ENCODE measurements at places on chromosomes 6 and 20.

- DNase-seq: no peak
These were observed 159.2 kb downstream of the GMPR start for GRCh38 chr6:16397623-16398022.

- DNase-seq: no peak
These were observed 2.0 kb downstream of the CD24 start for GRCh38 chr6:106972500-106972899.

GRCh38 chr6:133100865-133101264 is 140.3 kb upstream of the EYA4 start:
- no peak for DNase-seq

DNA sequence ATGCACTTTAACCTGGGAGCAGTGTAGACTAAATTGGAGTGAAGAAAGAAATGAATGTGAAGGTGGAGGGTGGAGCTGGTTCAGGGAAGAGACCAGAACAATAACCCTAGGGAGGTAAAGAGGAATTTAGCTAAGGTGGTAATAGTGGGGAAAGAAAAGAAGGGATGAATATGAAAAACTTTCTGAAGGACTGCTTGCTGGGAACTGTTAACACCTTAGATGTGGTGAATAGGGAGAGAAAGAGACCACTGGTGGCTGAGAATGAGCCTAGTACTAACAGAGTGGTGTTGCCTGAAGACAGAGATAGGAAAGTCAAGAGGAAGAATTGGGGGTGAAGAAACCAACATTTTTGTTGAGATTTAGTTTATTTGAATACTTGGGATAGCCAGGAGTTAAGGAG is 78.4 kb upstream of the HS3ST5 start:
- DNase-seq: no peak

GRCh38 chr6:153613719-153614455 is 425.2 kb upstream of the OPRM1 start:
- DNase-seq: no peak

- DNase-seq: no peak
These were observed 31.7 kb upstream of the VEGFA start for GRCh38 chr6:43738267-43738676.

DNA sequence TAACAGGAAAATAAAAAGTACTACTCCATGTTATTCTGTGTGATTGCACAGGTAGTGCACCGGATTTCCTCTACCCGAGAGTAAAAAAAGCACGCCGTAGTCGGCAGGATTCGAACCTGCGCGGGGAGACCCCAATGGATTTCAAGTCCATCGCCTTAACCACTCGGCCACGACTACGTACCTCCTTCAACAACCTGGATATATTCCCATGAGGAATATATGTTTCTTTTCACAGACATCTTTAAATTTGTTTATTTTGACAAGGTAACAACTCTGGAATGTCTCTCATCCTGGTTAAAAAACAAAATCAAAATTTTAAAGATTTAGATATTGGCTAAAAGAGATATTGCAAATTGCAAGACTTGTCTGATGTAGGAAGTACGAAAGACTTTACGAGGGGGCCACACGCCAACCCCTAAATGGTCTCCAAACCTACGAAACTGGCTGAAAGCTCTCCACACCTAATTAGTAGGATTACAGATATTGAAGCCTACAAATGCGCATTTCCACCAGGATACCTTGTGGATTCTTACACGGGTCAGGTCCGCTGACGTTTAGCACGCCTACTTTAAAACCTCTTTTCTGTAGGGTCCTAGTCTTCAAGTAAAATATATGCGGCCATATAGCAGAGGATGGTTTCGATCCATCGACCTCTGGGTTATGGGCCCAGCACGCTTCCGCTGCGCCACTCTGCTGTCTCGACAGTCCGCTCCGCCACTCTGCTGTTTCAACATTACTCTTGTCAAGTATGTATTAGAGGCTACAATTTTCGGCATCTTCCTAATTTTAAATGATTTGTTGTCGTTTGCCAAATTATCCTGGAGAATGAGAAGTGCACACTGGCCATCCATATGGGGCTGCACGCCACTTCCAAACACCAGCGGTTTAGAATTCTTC is 52.2 kb upstream of the BTN3A2 start:
- peak; percentile 96 for DNase-seq

DNA sequence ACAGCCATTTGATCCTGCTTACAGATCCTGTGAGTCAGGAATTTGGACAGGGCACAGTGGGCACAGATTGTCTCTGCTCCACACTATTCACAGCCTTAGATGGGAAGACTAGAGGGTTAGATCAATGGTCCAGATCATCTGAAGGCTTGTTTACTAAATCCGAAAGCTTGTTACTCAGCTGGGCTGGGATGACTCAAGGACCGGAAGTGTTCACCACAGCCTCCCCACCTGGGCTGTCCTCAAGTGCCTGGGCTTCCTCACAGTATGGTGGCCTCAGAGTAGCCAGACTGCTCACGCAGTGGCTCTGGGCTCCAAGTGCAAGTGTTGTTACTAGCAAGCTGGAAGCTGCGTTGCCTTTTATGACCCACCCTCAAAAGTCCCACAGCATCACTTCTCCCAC is 75.4 kb upstream of the INSM1 start:
- DNase-seq: no peak

- no peak for DNase-seq
These were observed 125.9 kb upstream of the TRAF3IP2 start for GRCh38 chr6:111731456-111732195.

DNA sequence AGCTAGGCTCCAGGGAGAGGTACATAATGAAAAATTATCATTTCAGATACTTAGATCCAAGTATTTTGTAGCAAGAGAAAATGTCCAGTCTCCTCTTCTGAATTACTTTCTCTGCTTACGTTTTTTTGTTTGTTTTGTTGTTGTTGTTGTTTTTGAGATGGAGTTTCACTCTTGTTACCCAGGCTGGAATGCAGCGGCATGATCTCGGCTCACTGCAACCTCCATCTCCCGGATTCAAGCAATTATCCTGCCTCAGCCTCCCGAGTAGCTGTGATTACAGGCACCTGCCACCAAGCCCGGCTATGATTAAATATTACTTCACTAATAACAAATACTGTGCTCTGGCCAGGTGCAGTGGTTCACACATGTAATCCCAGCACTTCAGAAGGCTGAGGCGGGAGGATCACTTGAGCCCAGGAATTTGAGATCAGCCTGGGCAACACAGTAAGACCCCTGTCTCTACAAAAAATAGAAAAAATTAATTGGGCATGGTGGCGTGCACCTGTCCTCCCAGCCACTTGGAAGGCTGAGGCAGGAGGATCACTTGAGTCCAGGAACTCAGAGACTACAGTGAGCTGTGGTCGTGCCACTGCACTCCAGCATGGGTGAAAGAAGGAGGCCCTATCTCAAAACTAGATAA is 155.0 kb upstream of the JARID2 start:
- no peak for DNase-seq

DNA sequence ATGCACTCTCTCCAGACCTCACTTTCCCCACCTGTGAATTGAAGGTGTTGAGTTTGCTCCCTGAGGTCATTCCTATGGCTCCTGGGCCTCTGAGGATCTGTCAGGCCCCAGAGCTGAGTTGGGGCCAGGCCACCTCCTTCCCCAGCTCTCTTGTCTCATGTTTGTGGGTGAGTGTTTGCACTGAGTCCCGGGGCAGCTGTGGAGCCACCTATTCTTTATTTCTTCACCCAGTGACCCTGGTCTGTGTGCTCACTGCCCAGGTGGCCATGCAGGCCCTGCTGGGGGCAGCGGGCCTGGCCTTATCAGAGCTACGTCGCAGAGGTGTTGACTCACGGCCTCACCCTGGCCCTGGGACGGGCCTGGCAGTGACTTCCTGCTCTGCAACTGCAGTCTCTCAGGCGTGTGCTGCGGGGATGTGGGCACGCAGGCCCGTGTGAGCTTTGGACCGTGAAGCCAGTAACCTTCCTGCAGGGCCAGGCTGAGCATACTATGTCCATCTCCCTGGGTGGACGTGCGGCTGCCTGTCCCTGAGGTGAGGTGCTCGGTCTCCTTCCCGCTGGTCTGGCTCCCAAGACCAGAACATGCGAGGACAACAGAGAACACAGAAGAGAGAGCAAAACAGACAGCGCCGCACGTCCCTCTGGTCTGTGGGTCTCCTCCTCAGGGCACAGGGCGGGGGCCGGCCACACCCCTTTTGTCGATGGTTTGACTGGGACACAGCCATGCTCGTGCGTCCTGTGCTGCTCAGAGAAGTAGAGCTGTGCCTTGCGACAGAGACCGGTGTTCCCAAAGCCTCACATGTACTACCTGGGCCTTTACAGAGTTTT is 12.1 kb downstream of the TMEM181 start:
- DNase-seq: peak; percentile 5

DNA sequence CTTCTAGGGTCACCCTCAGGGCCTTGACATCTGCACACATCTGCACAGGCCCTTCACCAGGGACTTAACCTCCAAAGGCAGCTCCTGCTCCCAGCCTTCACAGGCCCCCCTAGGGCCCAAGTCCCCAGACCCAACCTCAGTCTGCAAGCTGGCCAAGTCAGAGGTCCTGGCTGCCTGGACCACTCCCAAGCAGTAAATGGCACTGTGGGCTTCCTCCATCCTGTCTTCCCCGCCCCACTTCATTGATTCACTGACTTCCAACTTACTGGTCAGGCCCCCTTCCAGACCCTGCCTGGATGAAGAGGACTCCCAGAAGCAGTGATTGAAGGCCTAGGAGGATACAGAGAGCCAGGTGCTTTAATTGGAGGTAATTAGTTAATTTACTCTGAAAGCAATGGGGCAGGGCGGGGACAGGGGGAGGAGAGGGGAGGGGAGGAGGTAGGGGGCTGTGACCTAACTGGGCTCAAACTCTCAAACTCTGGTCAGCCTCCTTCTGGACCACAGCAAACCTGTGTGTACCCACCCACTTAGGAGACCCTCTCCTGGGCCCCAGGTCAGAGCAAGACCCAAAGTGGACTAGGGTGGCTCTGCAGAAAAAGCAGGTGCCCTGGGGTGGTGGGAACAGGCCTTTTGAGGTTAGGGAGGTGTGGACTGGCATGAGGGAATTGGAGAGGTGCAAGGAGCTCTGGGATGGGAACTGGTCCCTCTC is 51.5 kb downstream of the MRPL14 start:
- no peak for DNase-seq

GRCh38 chr6:137870744-137871247 is 3.7 kb downstream of the TNFAIP3 start:
- no peak for DNase-seq

DNA sequence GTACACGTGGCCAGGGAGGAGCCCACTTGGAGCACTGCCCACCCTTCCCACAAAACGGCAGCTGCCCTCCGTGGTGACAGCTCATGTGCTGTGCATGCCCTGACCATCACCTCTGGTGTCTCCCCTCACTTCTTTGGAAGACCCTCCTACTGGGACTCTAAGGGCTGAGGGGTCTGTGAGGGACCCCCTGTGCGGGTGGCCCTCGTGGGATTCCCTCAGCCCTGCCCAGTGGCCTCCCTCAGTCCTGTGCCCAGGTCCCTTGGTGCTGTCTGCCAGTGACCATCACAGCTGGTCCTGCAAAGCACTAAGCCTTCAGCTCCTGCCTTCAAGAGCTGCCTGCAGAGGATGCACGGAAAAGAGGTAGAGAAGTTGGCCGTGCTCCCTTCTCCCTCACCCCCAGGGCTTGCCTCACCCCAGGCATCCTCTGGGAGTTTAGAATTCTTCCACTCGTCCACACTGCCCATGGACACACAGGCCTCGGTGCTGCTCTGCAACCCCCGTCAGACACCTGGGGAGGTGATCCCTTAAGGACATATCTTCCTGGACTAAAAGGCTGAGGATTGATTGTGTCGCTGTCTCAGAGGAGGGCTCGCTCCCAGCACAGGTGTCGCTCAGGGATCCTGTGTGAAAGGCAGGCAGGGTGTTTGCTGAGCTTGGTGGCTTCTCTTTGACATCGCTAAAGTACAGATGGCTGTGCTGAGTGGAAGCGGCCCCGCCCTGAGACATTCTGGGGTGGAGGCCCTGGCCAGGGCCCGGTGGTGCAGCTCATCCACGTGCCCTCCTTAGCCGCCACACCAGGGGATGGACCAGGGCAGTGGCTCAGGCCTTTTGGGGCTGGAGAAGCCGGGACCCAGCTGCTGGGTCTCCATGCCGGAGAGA is 119.5 kb upstream of the FRMD1 start:
- no peak for DNase-seq

- DNase-seq: no peak
These were observed 11.0 kb downstream of the PANK2 start for GRCh38 chr20:3900187-3900604.

- DNase-seq: no peak
These were observed 26.0 kb downstream of the MDFI start for GRCh38 chr6:41664271-41664670.

- no peak for DNase-seq
These were observed 470.6 kb downstream of the MAFB start for GRCh38 chr20:40218316-40218969.

Measured in cardiac fibroblast (primary cell).